Stimulated activated CD8-positive, alpha-beta memory T cell treated with anti-CD3 and anti-CD28 coated beads, Interleukin-15, amount 100 ng/mL, for 48 hours (primary cell): ENCODE measurements at places on chromosomes 2 and 18.

DNA sequence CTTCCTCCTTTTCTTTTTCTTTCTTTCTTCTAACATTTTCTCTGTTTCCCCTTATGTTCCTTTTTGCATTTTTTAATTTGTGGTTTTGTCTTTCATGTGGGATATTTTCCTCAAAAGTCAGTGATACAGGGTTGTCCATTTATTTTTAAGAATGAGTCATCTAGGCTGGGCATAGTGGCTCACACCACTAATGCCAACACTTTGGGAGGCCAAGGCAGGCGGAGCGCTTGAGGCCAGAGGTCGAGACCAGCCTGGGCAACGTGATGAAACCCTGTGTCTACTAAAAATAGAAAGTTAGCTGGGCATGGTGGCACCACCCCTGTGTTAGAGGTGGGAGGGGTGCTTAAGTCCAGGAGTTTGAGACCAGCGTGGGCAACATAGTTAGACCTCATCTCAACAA lies 35.8 kb downstream of the KATNAL2 start:
- no peak for DNase-seq

DNA sequence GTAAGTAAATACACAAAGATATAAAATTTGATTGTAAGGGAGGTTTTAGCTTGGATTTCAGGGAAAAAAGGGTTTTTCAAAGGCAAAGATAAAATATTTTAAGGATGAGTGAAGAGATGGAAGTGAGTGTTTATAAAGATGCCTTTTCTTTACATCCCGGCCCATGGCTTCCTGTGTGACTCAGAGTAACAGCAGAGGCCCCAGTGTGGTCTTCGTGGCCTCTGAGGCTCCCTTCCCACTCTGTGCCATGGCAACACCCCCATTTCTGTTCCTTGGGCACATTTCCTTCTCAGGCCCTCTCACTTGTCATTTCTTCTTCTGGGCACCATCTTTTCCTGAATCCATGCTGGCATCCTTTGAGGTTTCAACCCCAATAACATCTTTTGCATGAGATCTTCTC lies 92.6 kb upstream of the TMEM18 start:
- DNase-seq: peak; percentile 4

GRCh38 chr2:102672107-102672776 lies 52.9 kb downstream of the SLC9A2 start:
- DNase-seq: no peak

- no peak for DNase-seq
These were observed 116.3 kb upstream of the CDCA7 start for GRCh38 chr2:173238385-173238784.

DNA sequence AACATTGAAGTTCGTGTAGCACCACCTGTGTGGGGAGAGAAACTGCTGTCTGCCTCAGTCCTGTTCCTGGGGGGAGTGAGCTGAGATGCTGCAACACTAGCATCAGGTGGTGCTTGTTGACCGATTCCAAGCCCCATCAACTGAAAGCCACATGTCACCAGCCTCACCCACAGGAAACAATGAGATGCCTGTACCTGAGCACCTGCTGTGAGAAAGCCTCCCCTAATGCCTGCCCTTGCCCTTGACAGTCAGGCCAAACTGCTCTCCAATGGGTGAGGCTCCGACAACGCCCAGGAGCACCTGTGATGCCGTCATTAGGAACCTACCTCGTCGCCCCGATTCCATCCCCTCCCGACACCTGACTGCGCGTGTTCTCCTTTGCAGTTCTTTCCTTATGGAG lies 104.6 kb downstream of the SMC6 start:
- no peak for DNase-seq

DNA sequence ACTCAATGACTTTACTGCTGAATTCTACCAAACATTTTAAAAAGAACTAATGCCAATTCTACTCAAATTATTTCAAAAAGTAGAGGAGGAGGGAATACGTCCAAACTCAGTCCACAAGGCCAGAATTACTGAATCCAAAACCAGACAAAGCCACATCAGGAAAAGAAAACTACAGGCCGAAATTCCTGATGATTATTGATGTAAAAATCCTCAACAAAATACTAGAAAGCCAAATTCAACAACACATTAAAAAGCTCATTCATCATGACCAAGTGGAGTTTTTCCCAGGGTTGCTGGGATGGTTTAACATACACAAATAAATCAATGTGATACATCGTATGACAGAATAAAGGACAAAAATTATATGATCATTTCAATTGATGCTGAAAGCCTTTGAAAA lies 103.9 kb upstream of the UBE2E3 start:
- no peak for DNase-seq

DNA sequence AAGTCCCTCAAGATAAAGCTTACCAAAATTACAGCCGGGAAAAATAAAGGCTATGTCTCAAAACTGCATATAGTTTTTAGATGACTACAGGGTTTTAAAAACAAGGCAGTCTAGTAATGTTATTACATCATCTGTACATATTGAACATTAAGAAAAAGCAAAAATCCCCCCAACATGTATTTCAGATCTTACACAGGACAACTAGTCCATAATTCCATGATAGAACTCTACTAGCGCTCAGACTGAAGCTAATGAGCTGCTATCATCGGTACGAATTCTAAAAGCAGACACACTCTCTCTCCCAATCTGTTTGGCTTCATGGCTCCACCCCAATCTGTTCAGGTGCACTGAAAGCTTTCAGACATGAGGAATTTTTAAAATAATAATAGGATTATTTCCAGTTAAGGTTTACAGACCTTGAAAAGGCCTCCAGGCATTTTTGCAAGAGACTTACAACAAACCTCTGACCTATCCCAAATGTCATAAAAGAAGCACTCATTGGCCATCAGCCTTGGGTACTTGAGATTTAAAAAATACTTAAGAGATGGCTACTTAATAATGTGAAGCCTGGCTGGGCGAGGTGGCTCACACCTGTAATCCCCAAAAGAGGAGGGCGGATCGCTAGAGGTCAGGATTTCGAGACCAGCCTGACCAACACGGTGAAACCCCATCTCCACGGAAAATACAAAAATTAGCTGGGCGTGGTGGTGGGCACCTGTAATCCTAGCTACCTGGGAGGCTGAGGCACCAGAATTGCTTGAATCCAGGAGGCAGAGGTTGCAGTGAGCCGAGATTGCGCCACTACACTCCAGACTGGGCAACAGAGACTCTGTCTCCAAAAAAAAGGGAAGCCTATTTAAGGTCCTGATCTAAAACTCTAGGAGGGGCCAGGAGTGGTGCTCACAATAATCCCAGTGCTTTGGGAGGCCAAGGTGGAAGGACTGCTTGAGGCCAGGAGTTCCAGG lies 2.0 kb downstream of the NPC1 start:
- DNase-seq: no peak

GRCh38 chr2:211144078-211144477 lies 587.7 kb downstream of the CPS1 start:
- DNase-seq: no peak

DNA sequence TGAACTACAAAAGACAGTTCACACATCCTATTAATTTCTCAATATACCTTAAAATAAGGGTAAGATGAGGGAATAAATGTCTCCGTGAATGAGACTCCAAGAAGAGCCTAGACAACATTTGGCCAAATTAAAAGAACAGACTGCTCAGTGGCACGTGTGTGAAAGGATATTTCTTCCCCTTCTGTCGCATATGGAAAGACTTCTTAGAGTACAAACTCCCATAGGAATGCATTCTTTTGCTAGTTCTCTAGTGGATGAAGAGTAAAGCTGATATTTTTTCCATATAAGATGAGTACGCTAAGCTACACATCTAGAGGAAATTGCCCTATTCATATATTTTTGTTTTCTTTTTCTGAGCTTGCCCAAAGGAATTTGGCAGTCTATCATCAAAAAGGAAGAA lies 710.0 kb upstream of the ID2 start:
- no peak for DNase-seq

DNA sequence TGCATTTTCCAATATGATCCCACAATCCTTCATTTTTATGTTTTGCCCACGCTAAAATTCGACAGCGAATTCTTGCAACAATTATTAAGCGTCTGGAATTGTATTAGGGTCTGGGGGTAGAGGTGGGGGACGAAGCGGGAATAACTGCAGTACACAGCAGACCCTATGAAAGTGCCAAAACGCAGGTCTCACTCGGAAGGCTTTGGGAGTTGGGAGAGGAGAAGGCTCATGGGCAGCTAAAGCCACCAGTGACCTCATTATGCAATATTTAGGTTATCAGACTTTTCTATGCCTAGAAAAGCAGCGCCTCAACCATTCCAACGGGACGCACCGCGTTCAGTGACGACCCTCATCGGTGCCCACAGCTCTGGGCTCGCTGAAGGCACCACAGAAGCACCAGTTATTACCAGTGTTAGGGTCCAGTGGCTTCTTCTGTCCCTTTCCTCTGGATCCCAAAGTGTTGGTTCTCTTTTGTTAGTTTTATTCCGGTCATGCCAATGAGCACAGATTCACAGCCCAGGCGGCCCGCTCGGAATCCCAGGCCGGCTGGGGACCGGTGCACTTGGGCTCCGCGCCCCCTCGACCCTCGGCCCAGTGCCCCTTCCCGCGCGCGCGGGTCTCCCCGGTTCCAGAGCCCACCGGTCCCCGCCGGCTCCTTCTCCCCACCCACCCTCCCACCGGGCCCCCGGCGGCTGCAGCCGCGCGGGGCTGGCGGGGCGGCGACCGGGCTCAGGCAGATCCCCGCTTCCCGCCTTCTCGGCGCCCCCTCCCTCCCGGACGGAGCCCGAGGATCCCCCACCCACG lies 737 bp upstream of the MAPK4 start:
- no peak for DNase-seq

GRCh38 chr2:234060236-234060635 lies 9.7 kb downstream of the SPP2 start:
- no peak for DNase-seq

- DNase-seq: no peak
These were observed 269.3 kb upstream of the NCKAP5 start for GRCh38 chr2:133837441-133838094.

DNA sequence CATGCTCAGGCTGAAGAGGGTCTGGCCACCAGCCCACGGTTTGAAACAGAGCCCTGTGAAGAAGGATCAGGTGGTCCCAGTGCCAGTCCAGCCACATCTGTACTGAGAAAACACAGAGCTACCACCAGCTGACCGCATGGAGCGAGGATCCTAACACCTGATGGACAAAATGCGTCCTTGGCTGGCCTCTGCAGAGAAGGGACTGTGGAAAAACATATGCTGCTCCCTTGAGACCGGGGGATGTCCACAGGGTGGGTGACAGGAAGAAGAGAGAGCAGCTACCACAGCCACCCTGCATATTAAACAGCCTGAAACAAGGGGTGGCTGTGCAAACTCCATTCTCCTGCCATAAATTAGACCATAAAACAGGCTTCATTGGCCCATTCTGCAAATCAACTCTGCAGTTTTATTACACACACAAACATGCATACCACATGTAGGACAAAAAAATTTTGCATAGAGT lies 137.2 kb downstream of the BCL2 start:
- DNase-seq: no peak

GRCh38 chr2:159592441-159592840 lies 23.9 kb downstream of the BAZ2B start:
- DNase-seq: no peak

DNA sequence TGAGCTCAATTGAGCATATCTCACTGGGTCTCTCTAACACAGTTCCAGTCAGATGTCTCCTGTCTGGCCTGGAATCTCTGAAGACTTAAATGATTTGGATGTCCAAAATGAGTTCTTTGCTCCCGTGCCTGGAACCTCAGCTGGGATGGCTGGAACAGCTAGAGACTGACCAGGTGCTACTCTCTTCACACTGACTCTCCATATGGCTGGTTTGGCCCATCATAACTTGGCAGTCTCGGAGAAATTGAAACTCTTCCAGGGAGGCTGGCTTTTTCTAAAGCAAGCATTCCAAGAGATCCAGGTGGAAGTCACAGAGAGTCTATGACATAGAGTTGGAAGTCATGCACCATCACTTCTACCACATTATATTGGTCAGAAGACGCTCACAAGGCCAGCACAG lies 129.6 kb upstream of the NOL4 start:
- no peak for DNase-seq

GRCh38 chr2:86135653-86136052 lies 29.6 kb downstream of the PTCD3 start:
- DNase-seq: no peak
